Thyroid gland (tissue), 4 donors: ENCODE measurements at places on chromosomes 5 and 9. TPM values are rescaled to one million over a fixed set of nuclear protein-coding genes. Genes with fewer than 3 reads are reported as not detected.

- peak; percentile 63 for DNase-seq
- H3K27ac ChIP-seq, result peak overlapping the region; percentile 31
- H3K27me3 ChIP-seq, result no peaks in the 10 kb centered on the region
- H3K4me3 ChIP-seq, result no peak overlapping the region
- no peaks in the 10 kb centered on the region for H3K36me3 ChIP-seq
Observed at GRCh38 chr5:56608217-56608925, 207.0 kb upstream of the MAP3K1 start.

DNA sequence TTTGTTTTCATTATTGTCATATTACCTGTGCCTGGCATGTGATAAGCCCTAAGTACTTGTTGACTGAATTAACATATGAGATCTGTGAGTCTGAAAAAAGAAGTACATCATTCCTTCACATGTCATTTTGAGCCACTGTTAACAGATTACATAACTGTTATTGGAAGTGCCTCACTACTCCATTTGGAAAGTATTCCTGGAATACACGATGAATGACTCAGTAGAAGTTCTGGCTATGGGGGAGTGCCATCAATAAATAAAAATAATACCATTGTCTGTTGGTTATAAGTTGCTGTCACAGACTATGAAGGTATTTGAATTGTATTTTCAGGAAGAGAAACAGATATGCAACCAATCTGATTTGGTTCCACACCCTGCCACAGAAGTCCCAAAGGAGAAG, 12.9 kb downstream of the NIPSNAP3B start:
- H3K36me3 ChIP-seq, result no peaks in the 10 kb centered on the region
- H3K4me1 ChIP-seq, result no peaks in the 10 kb centered on the region
- H3K27me3 ChIP-seq, result no peaks in the 10 kb centered on the region
- no peak overlapping the region for H3K4me3 ChIP-seq
- DNase-seq, result no peak

- H3K36me3 ChIP-seq, result no peaks in the 10 kb centered on the region
- no peaks in the 10 kb centered on the region for H3K27me3 ChIP-seq
- peaks cover 9% of the 10 kb centered on the region for H3K4me1 ChIP-seq
- H3K4me3 ChIP-seq, result no peak overlapping the region
Observed at GRCh38 chr5:138492560-138493045, 27.3 kb downstream of the EGR1 start.

GRCh38 chr5:68193481-68194036, 22.0 kb upstream of the PIK3R1 start:
- H3K27me3 ChIP-seq, result no peaks in the 10 kb centered on the region
- no peak overlapping the region for H3K27ac ChIP-seq
- DNase-seq, result no peak

- no peaks in the 10 kb centered on the region for H3K36me3 ChIP-seq
- DNase-seq, result no peak
- H3K27ac ChIP-seq, result no peak overlapping the region
- no peaks in the 10 kb centered on the region for H3K4me1 ChIP-seq
Observed at GRCh38 chr9:22331533-22331932, 115.1 kb upstream of the DMRTA1 start.

- no peak overlapping the region for H3K27ac ChIP-seq
- H3K27me3 ChIP-seq, result no peaks in the 10 kb centered on the region
- H3K4me3 ChIP-seq, result no peak overlapping the region
- no peaks in the 10 kb centered on the region for H3K4me1 ChIP-seq
Observed at GRCh38 chr9:36530224-36530623, 42.5 kb upstream of the MELK start.

- no peaks in the 10 kb centered on the region for H3K36me3 ChIP-seq
- peaks cover 3% of the 10 kb centered on the region for H3K4me1 ChIP-seq
Observed at GRCh38 chr5:56288873-56289601, 55.9 kb upstream of the ANKRD55 start.

GRCh38 chr5:112208699-112209615, 210.1 kb downstream of the EPB41L4A start:
- no peaks in the 10 kb centered on the region for H3K36me3 ChIP-seq
- H3K27ac ChIP-seq, result no peak overlapping the region
- no peaks in the 10 kb centered on the region for H3K4me1 ChIP-seq
- DNase-seq, result no peak
- no peak overlapping the region for H3K4me3 ChIP-seq

DNA sequence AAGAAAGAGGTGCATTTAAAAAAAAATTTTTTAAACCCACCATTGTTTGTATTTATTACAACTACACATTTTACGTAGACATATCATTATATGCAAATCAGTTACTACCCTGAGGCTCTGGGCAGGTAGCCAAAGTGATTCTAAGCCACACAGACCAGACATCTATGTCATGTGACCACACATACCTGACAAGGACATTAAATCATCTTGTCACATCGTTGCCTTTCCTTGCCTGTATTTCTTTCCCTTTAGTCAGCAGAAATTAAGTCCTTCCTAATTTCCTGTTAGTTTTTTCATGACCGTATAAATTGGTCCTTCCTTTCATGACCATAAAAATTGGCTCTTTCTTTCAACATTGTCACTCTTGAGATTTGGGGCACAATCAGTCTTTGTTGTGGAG, 134.2 kb upstream of the MARCHF11 start:
- H3K27me3 ChIP-seq, result no peaks in the 10 kb centered on the region
- H3K27ac ChIP-seq, result no peak overlapping the region
- no peak for DNase-seq
- no peaks in the 10 kb centered on the region for H3K36me3 ChIP-seq

DNA sequence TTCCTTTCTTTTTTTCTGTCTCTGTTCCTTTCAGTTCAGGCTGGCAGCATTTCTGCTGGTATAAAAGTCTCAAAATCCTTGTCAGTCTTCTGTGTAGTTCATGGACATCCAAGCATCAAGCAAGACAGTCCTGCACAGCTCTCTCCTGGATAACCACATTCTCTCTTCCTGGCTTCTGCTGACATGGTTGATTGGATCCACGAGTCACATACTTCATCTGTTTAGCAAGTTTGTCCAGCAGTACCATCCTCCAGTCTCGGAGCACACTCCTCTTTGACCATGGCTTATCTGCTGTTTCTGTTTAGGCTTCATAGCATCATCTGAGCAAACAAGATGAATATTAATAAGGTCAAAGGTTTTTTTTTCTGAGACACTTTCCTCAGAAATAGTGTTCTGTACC, 220.8 kb downstream of the KDM4C start:
- peaks cover 5% of the 10 kb centered on the region for H3K36me3 ChIP-seq
- H3K27me3 ChIP-seq, result no peaks in the 10 kb centered on the region
- no peak overlapping the region for H3K4me3 ChIP-seq
- DNase-seq, result no peak
- no peak overlapping the region for H3K27ac ChIP-seq

GRCh38 chr5:54514841-54515432, 2.6 kb upstream of the SNX18 start:
- no peaks in the 10 kb centered on the region for H3K36me3 ChIP-seq
- no peak overlapping the region for H3K4me3 ChIP-seq
- H3K27ac ChIP-seq, result no peak overlapping the region
- peaks cover 19% of the 10 kb centered on the region for H3K4me1 ChIP-seq
- DNase-seq, result peak; percentile 46

DNA sequence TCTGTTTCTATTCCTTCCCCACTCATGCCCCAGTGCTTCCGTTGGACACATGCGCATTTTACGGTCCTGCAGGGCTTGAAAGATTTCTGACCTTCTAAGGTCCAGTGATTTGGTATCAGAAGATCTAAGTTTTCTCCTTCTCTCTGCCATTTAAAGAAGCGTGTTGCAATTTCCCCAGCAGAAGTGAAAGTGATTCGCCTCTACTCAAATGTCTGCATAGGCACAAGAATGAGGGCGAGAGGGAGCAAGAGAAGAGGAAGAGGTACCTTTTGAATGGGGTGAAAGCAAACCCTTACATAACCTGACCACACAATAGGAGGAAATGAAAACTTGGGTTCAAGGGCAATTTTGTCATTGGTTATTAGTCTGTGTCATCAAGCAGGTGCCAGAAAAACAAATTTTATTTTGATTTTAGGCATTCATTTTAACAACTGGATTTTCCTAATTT, 31.7 kb upstream of the NR3C1 start:
- H3K27me3 ChIP-seq, result no peaks in the 10 kb centered on the region
- no peak overlapping the region for H3K27ac ChIP-seq
- no peaks in the 10 kb centered on the region for H3K36me3 ChIP-seq
- H3K4me3 ChIP-seq, result no peak overlapping the region

DNA sequence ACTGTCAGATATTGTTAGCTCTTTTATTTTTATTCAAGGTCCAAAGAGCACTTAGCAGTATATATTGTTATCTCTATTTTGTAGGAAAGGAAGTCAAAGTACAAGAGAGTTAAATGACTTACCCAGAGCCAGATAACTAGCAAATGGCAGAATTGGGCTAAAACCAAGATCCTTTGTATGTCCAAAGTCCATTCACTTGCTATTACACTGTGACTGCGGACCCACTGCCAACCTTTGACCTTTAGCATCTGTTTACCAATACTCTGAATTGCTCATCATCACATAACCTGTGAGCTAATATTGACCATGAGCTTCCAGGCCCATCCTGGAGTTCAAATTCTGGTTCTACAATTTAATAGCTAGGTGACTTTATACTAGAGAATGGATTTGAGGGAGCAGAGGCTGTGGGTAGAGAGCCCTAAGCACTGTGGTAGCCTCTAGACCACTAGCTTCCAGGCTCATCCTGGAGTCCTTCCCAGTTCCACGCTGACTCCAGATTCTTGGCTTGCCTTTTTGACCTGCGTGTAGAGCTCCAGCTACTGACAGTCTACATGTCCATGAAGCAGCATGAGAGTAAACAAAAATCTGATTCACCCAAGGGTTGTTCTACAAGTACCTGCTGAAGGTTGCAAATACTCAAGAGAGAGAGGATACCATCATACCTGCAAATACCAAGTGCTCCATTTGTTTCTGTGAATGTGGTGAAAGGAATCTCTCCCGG, 424.0 kb downstream of the SH3GL2 start:
- H3K27ac ChIP-seq, result no peak overlapping the region
- no peaks in the 10 kb centered on the region for H3K36me3 ChIP-seq
- H3K27me3 ChIP-seq, result no peaks in the 10 kb centered on the region
- H3K4me3 ChIP-seq, result no peak overlapping the region
- H3K4me1 ChIP-seq, result no peaks in the 10 kb centered on the region

DNA sequence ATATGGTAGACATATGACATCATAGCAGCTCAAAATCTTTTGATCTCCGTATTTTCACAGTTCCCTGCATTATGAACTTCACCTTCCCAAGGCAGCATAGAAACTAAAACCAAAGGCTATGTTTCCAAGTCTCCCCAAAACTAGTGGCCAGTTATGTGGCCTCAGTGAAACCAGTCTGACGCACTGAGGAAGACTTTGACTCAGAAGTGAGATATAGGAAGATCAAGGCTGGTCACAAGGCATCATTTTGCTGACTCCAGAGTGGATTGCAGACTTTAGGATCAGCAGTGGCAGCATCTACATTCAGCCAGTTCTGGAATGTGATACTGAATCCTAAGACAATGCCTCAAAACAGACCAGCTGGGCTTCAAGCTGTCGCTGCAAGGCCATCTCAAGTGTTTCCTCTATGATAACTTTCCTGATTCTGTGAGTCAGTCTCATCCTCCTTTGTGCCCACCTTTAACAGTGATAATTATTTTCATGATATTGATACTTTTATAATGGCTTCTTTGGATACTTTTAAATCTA, 34.4 kb upstream of the ELL2 start:
- no peak overlapping the region for H3K27ac ChIP-seq
- DNase-seq, result no peak
- H3K4me3 ChIP-seq, result no peak overlapping the region
- H3K4me1 ChIP-seq, result no peaks in the 10 kb centered on the region
- H3K27me3 ChIP-seq, result no peaks in the 10 kb centered on the region

- H3K27ac ChIP-seq, result no peak overlapping the region
- peak; percentile 76 for DNase-seq
- no peaks in the 10 kb centered on the region for H3K4me1 ChIP-seq
Observed at GRCh38 chr5:67209141-67209771, 12.7 kb upstream of the CD180 start.

Gene SMIM32
- not detected for total RNA-seq

- H3K36me3 ChIP-seq, result no peaks in the 10 kb centered on the region
- no peaks in the 10 kb centered on the region for H3K4me1 ChIP-seq
- H3K27me3 ChIP-seq, result no peaks in the 10 kb centered on the region
- no peak overlapping the region for H3K27ac ChIP-seq
Observed at GRCh38 chr5:145479857-145480256, 355.3 kb downstream of the PRELID2 start.

DNA sequence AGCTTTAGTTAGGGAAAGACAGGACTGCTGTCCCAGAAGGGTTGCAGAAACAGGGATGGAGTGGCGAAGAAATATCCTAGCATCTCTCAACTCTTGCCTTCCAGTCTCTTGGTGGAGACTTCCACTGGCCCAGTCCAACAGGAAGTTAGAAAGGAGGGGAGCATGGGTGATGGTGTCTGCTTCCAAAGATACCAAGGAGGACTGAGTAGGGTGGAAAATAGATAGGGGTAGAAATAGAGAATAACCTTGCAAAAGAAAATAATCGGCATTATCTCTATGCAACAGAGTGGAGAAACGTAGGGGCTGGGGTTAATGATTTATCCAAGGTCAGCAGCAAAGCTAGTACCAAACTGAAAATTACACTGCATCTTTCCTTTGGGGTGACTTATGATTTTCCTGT, 242.3 kb downstream of the PSAT1 start:
- DNase-seq, result no peak
- H3K4me1 ChIP-seq, result no peaks in the 10 kb centered on the region
- H3K36me3 ChIP-seq, result no peaks in the 10 kb centered on the region
- no peaks in the 10 kb centered on the region for H3K27me3 ChIP-seq

GRCh38 chr9:137109250-137110146, 5.0 kb downstream of the DPP7 start:
- no peak for DNase-seq
- no peaks in the 10 kb centered on the region for H3K27me3 ChIP-seq
- H3K27ac ChIP-seq, result no peak overlapping the region
- H3K4me1 ChIP-seq, result no peaks in the 10 kb centered on the region
- peaks cover 44% of the 10 kb centered on the region for H3K36me3 ChIP-seq
- no peak overlapping the region for H3K4me3 ChIP-seq

Gene ELAVL2
- total RNA-seq, result not detected

- H3K4me3 ChIP-seq, result no peak overlapping the region
- peaks cover 10% of the 10 kb centered on the region for H3K4me1 ChIP-seq
- no peak overlapping the region for H3K27ac ChIP-seq
- DNase-seq, result peak; percentile 72
Observed at GRCh38 chr9:38227061-38227540, 158.1 kb upstream of the SHB start.

DNA sequence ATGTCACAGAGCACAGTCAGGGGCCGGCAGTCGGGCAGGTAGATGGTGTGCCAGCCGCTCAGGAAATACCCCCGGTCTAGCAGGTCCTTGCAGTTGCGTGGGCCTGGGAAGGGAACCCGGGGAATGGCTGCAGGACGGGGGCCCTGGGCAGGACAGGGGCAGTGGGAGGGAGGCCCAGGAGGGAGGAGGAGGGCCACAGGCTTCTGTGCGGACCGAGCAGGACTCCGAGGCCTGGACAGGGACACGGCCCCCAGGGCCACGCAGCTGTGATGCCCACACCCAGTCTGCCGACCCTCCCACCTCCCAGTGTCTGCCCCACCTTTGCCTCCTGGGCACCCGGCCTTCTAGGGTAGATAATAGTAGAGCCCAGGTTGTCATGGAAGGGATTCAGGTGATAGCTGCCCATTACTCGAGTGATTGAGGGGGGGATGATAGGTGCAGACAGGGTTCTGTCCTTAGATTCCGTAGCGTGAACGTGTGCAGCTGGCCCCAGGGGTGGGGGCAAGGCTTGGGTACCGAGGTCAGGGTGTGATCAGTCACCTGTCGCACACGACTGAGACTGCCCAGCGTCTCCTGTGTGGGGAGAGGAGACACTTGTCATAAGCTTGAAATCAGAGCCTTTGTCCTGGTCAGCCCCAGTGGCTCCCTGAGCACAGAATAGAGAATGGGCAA, 4.5 kb downstream of the FCN1 start:
- H3K27ac ChIP-seq, result no peak overlapping the region
- no peak for DNase-seq
- no peak overlapping the region for H3K4me3 ChIP-seq
- H3K27me3 ChIP-seq, result no peaks in the 10 kb centered on the region
- no peaks in the 10 kb centered on the region for H3K4me1 ChIP-seq
